ENCODE measurements at places on chromosomes 4 and X.

DNA sequence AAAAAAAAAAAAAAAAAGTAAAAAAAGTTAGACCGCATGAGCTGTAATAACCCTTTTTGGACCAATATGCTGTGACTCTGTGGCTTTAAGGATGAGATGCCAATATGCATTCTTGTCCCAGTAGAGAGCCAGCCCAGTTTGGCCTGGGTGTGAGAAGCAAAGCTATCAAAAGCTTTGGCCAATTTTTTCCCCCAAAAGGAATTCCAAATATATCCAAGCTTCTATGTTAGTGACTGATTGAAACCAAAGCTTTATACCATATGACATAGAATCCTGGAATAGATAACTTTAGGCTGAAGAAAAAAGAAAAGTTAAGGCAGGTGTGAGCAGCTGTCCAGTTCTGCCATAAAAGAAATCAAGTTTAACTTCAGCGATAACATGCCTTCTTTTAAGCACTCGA, 30.5 kb upstream of the RBPJ start:
- no peak for DNase-seq

- DNase-seq: no peak
These were observed 117.0 kb downstream of the CBLL2 start for GRCh38 chrX:22389556-22390179.

GRCh38 chr4:86704601-86705000, 110.5 kb downstream of the PTPN13 start:
- DNase-seq: no peak

- no peak for DNase-seq
These were observed 446 bp upstream of the UBE2A start for GRCh38 chrX:119573840-119574393.

- no peak for DNase-seq
These were observed 71.8 kb downstream of the TMA16 start for GRCh38 chr4:163566257-163566796.

GRCh38 chr4:174318829-174319764, 35.4 kb downstream of the CEP44 start:
- DNase-seq: peak; percentile 29

DNA sequence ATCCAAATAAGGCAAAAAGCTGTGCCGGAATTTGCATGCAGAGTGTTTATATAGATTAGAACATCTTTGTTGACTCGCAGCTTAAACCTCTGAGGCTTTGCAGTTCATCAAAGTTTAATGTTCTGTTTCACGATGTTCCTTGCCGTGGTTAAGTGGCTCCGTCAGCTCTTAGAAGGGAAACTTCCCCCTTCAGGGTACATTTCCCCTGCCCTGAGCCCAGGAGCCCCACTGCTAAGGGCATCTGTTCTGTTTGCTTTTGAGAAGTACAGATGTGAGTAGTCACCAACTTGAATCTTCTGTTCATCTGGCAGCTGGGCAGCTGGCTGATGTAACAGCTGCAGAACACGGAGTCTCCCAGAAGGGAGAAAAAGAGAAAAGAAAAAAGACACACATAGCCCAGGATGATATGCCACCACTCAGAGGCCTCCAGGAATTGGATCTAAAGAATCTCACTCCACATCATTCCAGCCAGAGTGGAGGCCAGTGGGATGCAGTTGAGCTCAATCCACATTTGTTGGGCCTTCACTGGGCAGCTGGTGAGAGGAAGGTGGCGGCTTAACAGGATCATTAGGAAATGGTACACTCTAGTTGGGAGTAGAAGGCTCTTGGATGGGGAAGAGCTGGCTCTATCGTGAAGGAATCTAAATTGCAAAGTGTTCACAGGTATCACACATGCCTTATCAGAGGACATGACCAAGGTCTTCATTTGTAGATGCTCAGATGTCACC, 178.7 kb upstream of the RBPJ start:
- no peak for DNase-seq

DNA sequence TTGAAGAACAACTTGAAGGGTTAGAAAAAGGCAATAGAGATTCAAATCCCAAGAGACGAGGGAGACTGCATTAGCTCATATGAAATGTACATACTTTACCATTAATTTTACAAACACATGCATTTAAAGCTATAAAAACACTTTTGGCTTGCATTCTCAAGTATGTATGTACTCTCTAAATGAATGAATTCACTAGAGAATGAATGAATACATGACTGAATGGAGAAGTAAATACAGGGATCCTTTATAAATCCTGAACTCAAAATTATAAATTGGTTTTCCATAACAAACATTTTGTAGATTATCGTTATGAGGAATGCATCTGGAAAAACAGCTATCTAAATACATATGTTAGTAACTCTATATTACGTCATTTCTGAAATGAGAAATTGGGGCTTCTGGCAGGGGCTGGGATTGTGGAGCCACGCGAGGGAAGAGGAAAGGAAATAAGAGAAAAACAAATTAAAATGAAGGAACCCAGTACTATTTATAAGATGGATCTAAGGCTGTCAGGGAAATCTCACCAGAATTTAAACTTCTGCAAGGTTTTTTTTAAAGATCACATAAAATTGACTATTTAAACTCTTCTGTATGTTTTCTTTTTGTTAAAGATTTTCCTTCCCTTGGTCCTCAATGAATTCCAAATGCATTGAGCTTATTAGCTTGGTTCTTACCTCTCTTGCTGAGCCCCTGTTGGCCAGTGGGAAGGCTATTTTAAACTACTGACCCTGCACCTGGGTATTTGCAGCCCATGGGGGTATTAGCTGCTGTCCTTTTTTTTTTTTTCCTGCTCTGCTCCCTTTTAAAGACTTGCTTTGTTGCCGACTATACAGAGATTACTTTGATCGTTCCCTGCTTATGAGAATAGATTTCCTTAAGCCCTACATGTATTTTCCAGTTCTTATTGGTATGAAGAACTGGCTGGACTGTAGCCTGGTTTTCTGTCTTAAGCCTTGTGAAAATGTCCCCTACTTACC, 207.8 kb downstream of the ADGRL3 start:
- DNase-seq: no peak

- no peak for DNase-seq
These were observed 73.1 kb downstream of the MAMLD1 start for GRCh38 chrX:150436195-150436594.

- no peak for DNase-seq
These were observed 1827.2 kb downstream of the ARAP2 start for GRCh38 chr4:34417160-34417559.

- DNase-seq: no peak
These were observed 566.7 kb upstream of the TENM3 start for GRCh38 chr4:181676546-181676945.

- no peak for DNase-seq
These were observed 31.1 kb downstream of the CEP44 start for GRCh38 chr4:174314770-174315169.

DNA sequence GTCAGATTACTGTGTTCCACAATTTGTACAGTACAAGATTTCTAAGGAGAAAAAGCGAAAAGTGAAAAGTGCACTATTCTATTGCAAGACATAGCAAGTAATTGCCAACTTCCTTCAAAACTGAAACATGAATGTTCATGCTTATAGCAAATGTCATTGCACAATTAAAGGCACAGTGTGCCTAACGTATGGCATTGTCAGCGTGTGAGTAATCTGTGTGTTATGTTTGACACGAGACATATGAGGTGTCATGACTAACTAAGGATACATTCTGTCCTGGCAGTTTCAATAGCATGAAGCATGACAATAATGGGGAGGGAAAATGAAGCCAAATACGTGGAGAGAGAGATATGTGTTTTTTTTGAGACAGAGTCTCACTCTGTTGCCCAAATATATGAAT, 33.6 kb upstream of the TBC1D9 start:
- DNase-seq: peak; percentile 19

DNA sequence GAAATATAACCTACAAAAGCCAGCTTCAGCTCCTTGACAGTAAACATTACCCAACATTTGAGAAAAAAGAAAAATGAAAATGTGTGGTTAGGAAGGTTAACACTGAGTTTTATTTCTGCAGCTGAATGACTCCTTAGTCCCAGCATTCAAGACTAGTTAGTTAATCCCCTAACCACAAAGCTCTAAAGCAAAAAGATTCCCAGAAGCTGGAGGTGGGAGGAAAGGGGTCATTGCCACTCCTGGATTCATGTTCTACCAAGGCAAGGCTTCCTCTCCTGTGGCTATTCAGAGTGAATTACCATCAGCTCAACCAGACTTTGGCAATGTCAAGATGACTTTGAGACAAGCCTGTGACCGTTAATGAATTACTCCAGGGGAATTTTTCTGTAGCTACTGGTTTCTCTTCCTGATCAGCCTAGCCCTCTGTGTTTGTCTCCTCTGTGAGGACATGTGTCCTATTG, 63.6 kb downstream of the HADH start:
- DNase-seq: no peak

GRCh38 chrX:1052021-1052420, 160.4 kb downstream of the CRLF2 start:
- DNase-seq: no peak

GRCh38 chr4:102543030-102543928, 42.1 kb downstream of the NFKB1 start:
- no peak for DNase-seq

DNA sequence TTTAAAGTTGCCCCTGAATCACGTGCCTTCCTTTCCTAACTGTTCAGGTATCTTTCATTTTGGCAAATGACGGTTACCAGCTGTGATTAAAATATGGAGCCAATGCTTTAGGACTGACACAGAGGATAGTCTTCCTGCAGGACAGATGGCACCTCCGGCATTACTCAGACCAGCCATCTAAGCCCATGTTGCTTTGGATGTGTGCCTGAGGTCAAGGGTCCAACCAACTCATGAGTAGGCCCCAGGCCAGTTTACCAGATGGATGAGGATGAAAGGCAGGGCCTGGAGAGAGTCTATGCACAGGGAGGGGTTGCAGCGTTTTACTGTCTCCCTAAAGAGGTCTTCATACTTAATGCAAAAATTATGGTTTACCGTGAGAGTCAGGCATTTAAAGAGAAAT, 174.0 kb upstream of the GATB start:
- DNase-seq: no peak

GRCh38 chr4:101292901-101293300, 54.4 kb downstream of the PPP3CA start:
- no peak for DNase-seq

- DNase-seq: no peak
These were observed at the start of gene LRP2BP for GRCh38 chr4:185395238-185395955. LRP2BP (minus strand) TSS chr4:185395924; CDS start chr4:185378186, 17,738 bp downstream.

GRCh38 chrX:120446498-120446897, 22.6 kb downstream of the LAMP2 start:
- no peak for DNase-seq

DNA sequence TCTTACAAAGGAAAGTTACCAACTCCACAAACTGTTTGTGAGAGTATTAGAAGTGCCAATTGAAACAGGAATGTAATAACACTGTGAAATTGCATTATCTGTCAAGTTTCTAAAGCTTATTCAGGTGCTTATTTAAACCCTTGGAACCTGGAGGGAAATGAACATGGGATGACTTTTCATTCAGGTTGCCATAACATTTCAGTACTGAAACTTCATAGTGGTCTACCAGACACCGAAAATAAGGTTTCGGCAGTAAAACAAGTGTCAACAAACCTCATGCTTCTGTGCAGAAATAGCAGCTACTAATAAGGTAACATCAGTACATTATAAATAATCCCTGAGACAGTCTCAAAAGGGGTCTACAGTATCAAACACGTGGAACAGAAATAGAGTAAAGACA, 890.7 kb upstream of the INTU start:
- no peak for DNase-seq

DNA sequence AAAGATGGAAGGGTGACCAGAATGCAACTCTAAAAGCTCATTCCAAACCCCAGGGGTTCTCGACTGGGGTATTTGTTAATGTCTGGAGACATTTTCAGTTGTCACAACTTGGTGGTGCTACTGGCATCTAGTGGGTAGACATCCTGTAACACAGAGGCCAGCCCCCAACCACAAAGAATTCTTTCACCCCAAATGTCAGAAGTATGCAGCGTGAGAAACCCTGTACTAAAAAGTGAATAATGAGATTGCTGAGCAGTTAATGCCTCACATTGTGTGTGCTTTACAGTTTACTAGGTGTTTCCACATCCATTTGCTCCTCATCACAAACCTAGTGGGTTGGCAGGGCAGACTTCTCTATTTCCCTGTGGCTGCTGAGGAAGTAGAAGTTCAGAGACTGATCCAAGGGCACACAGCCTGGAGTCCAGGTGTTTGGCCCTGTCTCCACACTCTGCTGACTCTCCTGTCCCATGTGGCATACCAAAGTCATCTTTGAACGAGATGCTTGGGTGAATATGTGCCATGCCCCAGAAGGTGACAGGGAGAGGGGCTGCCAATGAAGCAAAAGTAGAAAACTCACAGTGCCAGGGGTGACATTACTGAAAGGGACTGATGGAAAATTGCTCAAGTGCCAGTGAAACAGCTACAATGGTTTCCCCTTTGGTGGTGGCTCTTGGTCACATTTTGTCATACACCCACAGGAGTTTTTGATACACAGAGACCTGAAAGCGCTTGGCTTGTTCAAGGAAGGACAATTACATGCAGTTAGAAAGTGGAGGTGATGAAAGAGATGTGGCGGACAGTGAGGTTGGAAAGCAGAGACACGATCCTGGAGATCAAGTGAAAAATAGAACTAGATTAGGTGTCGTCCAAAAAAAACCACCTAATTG, 10.1 kb upstream of the TMEM154 start:
- DNase-seq: peak; percentile 18

GRCh38 chr4:113316879-113317278, 267.4 kb downstream of the ANK2 start:
- no peak for DNase-seq

DNA sequence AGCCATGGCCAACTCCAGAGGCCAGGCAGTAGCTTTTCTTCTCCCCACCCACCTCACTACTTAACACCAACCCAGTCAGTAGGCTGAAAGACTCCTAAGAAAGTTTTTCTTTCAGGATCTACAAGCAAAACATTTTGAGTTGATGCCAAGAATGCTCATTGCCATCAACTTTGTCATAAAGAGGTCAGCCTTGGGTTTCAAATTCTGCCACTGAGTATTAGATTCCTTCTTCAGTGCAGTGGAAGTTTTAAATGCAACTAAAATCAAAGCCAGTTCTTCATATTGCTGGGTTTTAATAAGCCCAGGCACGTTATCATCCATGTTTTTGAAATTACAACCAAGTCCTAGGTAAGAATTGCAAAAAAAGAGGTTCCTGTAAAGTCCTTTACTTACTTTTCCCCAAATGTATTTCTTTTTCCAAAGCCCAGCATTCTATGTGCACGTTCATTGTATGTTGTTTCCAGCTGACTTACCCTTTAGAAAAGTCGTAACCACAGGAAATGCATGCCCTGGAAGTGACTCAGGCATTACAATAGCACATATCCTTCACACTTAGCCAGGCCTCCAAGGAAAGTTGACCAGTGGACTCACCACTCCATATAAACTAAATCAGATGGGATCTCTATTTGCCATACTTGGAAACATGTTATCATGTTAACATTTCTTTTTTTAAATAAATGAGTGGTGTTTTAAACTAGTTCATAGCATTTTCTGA, 229.9 kb downstream of the SOX3 start:
- no peak for DNase-seq

- no peak for DNase-seq
These were observed 46.5 kb upstream of the HPSE start for GRCh38 chr4:83381173-83381572.

Data from AML-193 (cell line).